ENCODE measurements at places on chromosomes 7 and 10.

DNA sequence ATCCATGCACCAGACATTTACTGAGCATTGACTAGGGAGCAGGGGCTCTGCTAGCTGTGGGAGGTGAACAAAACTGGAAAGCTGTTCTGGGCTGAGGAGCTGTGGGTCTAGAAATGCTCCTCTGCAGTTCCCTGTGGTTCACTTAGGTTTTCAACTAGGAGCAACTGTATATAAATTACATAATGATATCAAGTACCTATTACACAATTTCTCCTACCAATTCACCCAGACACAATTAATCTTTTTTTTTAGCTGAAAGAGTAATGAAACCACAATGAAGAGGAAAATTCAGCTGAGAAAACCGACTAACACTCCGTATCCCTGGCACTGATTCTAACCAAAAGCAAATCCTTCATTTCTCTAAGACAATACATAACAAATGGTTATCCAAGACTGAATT, 39.4 kb downstream of the COL28A1 start:
- no peak for DNase-seq

- DNase-seq, result no peak
Observed at GRCh38 chr7:40057292-40057691, 77.1 kb downstream of the MPLKIP start.

DNA sequence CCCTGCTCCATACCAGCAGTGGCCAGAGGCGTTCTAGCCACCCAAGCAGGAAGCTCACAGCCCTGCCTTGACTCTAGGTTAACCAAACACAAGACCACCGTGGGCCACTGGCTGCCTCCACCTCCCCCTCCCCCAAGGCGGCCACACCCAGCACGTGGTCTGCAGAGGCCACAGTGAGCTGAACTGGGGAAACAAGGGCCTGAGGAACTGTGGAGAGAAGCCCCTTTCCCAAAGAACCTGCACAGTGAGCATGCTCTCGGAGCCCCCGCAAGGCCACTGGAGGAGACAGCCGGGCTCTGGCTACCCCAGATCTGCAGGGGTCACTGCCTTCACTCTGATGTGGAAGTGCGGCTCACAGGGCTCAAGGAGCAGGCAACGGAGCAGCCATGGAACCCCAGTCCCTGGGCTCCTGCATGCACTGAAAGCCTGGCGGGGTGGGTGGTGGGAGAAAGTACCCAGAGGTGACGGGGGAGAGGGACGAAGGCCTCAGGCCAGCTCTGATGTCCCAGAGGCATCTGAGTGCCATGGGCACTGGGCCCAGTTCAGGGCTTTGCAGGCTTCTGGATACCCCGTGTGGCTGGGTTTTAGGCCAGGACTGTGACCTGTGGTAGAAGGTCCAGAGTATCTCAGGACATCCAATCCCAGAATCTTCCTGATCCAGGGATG, 189.2 kb downstream of the EBF3 start:
- DNase-seq, result no peak

DNA sequence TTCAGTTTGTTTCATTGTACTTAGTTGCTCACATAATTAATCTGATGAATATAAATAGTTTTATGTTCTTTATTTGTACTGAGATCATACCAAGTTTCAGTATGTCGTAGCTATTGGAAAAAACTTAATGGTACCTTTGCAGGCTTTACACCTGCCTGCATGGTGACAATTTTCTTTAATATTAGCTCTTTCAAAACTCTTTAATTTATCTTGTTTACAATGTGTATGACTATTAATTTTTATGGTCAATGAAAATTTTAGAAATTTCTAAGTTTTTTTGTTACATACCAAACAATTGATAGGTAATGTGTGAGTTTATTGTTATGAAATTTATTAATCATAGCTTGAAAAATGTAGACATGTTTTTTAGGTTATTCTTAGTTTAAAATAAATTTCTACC, 4.0 kb downstream of the DYNC2I1 start:
- no peak for DNase-seq

- DNase-seq, result no peak
Observed at GRCh38 chr7:131664570-131664969, 108.1 kb upstream of the PODXL start.

GRCh38 chr10:30284865-30285594, 64.0 kb downstream of the MTPAP start:
- DNase-seq, result no peak

DNA sequence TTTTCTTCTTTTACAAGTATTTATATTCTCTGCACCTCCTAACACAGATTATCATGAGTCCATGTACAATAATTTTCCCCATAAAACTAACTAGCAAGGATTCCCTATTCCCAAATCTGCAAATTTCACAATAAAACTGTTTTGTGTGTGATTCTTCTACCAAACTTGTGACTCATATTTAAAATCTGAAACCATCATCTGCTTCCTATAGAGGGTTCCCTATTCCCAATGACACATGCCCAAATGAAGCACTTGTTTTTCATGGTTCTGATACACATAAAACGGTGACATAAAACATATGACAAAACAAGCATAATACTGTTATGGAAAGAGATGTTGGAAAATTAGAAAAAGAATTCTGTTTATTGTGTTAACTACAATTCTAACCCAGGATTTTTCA, 657.6 kb downstream of the PARD3 start:
- no peak for DNase-seq

DNA sequence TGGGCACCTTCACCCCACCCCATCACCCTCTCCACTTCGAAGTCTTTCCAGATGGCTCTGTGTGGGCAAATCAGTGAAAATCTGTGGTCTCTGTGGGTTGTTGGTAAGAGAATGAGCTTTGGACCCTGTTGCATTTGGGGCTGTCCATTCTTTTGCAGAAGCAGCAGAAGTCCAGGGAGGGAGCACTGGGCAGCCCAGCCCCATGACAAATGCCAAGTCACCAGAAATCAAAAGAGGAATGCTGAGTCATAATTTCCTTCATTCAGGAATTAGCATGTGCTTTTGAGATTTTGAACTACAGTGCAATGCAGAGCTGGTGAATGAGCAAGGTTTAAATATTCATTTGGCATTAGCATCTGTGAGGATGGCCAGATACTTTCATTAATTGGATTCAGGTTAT, 556.2 kb downstream of the LRMDA start:
- no peak for DNase-seq

DNA sequence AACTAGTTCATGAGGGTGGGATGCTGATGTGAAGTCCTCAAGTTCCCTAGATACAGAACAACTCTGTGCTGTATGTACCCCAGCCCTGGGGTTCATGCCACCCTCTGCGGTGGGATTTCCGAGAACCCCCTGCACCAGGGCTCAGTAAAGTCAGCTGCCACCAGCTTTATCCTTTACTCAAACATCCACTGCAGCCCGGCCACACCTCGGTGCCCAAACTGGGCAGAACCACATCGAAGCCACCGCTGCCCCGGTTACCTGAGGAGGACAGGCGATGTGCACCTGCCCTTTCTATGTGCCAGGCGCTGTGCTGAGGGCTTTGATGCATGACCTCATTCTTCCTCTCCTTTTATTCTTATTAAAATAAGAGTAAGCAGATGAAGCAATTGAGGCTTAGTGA, 9.9 kb upstream of the CALML5 start:
- DNase-seq, result no peak

DNA sequence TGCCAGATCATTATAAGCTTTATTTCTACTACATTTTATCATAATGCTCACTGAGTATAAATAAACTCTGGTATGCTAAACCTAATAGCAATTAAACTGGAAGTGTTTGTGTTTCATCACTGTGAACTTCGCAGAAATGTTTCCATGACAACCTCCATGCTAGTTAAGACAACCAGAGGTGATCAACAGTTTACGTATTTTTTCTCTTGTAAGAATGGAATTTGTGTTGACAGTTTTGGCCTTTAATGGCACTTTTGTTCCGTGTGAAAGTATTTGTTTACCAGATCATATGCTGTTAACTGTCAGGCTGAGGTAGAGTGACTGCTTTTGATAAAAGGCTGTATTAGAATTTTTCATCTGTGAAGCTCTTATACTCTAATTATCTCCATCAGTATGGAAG, 212.1 kb upstream of the PPP1R3A start:
- DNase-seq, result no peak

- no peak for DNase-seq
Observed at GRCh38 chr10:112631501-112632400, 184.7 kb downstream of the VTI1A start.

Measured in cerebellar nuclear complex (tissue), 1 donor.